Activated CD8-positive, alpha-beta memory T cell treated with anti-CD3 and anti-CD28 coated beads, Interleukin-2, amount 10 ng/mL, durations not matched to agents 7 days and 5 days (primary cell): ENCODE measurements at places on chromosomes 12 and 14. TPM values are rescaled to one million over a fixed set of nuclear protein-coding genes. Genes with fewer than 3 reads are reported as not detected.

DNA sequence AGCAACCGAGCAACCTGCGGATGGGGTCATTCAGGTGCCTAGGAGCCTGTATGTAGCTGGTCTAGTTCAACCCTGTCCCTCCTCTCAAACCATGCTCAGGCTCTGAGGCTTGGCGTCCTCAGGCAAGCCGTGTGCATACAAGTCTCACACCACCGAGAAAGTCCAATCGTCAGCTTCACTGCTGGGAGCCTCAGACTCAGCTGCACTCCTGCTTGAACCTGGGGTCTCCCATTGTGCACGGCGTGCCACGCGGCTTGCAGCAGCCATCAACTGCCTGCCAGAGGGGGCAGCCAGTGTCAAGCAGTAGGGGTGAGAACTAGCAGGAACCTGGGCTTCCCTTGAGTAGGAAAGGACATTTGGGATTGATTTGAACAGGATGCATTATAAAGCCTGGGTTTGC lies 1064.6 kb downstream of the BCL11B start:
- no peak for DNase-seq

GRCh38 chr14:56207626-56208292 lies 89.5 kb downstream of the PELI2 start:
- DNase-seq, result no peak

DNA sequence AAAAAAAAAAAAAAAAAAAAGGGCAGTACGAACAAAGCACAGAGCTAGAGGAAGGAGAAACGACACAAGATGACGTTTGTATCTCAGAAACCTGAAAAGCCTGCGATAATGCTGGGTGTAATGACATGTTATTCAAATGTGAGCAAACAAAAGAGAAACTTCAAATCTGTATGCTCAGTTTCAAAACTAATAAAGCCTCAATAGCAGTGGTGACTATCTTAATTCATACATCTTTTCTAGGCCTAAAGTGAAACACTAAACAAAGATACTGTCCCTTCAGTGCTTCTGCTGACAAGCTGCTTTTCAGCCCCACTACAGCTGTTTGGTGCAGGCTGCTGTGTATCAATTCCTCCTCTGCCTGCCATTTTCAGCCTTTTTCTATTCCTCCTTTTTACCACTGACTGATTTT lies 15.8 kb downstream of the ITPR2 start:
- DNase-seq, result no peak

- no peak for DNase-seq
Measured at GRCh38 chr14:56299306-56299984, 181.2 kb downstream of the PELI2 start.

GRCh38 chr12:113227686-113228391 lies 6.6 kb downstream of the TPCN1 start:
- no peak for DNase-seq

- DNase-seq, result no peak
Measured at GRCh38 chr12:127925971-127926370, 341.0 kb upstream of the TMEM132C start.

Gene SLC5A8
- not detected for total RNA-seq
